ENCODE measurements at places on chromosomes 7 and 10.

DNA sequence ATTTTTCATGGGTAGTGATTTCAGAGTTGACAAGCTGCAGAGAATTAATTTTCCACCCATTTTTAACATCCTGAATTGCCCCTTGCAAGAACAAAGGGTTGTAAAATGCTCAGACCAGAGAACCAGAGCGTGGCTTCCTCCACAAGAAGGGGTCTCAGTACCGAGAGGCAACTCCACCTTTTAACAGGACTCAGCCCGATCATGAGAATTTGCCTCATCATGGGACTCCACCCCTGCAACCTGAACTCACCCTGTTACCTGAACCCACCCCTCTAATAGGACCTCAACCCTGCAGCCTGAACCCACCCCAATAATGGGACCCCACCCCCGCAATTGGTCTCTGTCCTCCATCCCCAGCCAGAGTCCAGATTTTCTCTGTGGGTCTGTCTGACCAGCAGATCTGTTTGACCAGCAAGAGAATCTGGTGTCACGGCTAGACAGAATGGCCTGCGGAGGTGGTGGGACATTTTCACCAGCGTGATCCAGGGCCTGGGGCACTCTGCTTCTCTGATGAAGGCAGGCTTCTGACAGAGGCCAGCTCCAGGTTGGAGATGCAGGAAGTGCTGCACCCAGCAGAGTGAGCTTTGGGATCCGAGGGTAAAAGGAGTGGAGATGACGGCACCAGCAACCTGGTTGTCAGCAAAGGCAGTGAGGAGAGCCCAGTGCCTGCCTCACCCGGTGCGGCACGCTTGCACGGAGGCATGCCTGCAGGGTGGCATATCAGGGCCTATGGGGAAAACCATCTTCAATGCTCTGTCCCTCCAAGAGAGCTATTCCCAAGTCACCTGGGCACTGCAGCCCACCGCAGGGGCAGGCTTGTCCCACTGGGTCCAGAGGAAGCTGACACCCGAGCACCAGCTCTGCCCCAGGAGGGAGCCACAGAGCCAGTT lies 136.6 kb downstream of the TCERG1L start:
- no peak for DNase-seq

DNA sequence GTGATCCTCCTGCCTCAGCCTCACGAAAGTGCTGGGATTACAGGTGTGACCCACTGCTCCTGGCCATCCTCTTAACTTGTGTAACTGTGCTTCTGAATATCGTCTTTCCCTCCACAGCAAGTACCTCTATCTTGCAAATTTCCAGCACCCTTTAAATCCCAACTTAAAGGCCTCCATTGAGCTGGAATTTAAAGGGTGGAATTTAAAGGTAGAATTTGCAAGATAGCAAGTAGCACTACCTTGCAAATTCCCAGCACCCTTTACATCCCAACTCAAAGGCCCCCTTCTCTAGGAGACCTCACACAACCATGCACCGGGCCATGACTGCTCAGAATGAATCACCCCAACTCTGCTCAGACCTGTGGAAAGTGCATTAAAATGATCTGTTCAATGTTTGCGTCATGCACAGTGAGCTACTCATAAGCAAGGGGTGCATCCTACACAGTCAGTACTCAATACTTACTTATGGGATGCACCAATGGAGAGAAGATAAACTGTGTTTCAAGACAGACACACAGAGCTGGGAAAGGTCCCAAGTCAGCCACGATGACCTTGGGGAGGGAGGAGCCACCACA lies 17.8 kb upstream of the SDK1 start:
- no peak for DNase-seq

DNA sequence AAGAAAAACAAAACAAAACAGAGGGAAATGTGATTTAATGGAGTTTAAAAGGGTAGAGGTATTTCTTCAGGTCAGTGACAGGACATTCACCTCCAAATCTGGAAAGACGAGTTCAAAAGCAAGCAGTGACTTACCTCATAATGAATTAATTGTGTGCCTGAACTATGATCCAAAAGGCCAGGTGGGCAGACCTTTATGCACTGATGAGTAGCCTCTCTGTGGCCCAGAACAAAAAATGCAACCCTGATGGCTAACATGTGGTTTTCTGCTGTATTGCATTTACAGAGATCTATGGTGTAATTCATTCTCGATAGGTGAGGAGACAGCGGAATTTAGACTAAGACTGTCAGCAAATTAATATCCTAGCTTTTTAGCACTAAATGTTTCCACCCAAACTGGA lies 142.0 kb downstream of the HDAC9 start:
- no peak for DNase-seq

- DNase-seq, result no peak
Observed at GRCh38 chr10:86770412-86770960, 14.1 kb downstream of the BMPR1A start.

GRCh38 chr7:54858008-54858692 lies 99.1 kb upstream of the SEC61G start:
- DNase-seq, result peak; percentile 60

GRCh38 chr7:46153951-46154787 lies 233.1 kb upstream of the IGFBP3 start:
- DNase-seq, result no peak

GRCh38 chr7:151024435-151025056 lies at the start of gene ATG9B:
Gene ATG9B (minus strand): TSS chr7:151024494. CDS start chr7:151024423, 71 bp downstream.
- no peak for DNase-seq

DNA sequence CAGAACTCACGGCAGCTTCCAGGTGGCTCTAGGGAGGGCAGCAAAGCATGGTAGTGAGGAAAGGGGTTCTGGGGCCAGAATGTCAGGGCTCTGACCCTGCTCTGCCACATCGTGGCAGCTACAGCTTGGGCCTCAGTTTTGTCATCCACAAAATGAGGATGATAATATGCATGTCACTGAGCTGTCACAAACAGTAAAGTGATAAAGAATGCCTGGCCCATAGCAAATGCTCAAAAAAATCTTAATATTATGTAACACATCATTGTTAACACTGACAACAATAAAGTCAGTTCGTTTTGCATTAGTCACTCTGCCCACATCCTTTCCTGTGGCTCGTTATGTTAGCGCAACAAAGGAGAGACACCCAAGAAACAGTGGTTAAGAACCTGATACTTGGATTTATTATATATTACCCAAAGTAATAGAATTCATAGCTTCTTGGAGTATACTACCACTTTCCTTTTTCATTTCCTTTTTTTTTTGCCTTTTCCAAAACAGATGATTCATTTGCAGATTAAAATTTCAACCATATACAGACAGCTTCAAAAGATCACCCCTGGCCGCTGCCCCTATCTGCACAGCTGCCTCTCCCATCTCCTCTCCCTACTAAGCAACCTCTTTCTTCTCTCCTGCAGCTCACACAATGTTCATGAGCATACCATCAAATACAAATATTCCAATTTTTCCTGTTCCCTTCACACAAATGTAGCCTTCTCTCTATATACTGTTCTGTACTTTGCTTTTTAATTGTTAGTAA lies 45.5 kb upstream of the DDC start:
- no peak for DNase-seq

DNA sequence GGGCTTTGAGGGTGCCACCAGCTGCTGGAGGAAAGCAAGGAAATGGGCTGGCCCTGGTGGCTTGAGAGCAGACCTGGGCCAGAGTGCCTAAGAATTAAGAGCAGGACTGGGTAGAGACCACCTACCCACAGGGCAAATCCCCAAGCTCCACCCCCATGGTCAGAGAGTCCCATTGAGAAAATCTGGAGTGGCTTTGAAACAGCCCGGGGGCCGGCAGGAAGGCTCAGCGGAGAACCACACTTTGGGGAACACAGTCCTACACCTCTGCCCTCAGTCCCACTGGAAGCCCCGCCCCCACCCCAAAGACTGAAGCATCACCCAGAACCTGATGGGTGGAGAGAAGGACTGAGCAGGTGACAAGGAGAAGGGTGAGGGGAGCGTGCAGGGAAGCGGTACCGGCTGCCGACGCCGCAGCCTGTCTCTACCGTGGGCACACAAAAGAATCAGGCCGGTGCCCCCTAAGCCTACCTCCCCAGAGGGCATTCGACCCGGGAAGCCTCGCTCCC lies 3.6 kb downstream of the SMARCD3 start:
- DNase-seq, result no peak

- DNase-seq, result no peak
Observed at GRCh38 chr7:672891-673290, 53.6 kb upstream of the DNAAF5 start.

- no peak for DNase-seq
Observed at GRCh38 chr10:98096731-98097130, 37.7 kb upstream of the R3HCC1L start.

DNA sequence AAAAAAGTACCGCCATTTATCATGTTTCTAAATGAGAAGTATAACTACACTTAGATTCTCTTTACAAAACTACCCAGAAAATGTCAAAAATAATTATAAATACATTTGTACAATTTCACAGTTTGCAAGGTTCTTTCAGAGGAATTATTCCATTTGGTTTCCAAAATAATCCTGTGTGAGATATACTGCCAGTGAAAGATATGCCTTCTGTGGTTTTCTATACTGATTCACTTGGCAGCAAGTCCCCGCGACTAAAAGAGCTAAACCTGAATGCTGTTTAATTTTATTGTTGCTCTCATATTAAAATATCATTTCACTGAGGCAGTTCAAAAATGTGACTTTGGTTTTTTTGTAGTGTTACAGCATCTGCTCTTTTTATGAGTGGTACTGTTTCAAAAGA lies 364.9 kb upstream of the PLXDC2 start:
- DNase-seq, result no peak

GRCh38 chr7:7432979-7433378 lies 102.7 kb downstream of the COL28A1 start:
- no peak for DNase-seq

GRCh38 chr10:126969310-126969709 lies 64.1 kb downstream of the DOCK1 start:
- no peak for DNase-seq

- DNase-seq, result no peak
Observed at GRCh38 chr10:99470327-99470726, 39.9 kb upstream of the GOT1 start.

GRCh38 chr7:122803323-122803722 lies 82.9 kb downstream of the CADPS2 start:
- DNase-seq, result no peak

GRCh38 chr7:133061357-133061756 lies 20.5 kb downstream of the CHCHD3 start:
- no peak for DNase-seq

DNA sequence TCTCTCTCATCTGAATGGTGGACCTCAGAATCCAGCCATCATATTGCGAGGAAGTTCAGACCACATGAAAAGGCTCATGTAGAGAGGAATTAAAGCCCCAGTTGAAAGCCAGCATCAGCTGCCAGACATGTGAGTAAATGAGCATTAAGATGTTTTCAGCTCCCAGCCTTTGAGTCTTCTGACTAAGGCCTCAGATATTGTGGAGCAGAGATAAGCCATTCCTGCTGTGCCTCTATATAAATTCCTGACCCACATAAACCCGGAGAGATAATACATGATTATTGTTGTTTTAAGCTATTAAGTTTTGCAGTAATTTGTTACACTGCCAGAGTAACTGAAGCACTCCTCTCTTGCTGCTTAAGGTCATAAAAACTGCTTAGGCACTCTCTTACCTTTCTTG lies 14.6 kb downstream of the FAM149B1 start:
- no peak for DNase-seq

- no peak for DNase-seq
Observed at GRCh38 chr10:121753726-121754476, 155.7 kb upstream of the FGFR2 start.

- no peak for DNase-seq
Observed at GRCh38 chr7:96416116-96416515, 94.2 kb upstream of the SLC25A13 start.

DNA sequence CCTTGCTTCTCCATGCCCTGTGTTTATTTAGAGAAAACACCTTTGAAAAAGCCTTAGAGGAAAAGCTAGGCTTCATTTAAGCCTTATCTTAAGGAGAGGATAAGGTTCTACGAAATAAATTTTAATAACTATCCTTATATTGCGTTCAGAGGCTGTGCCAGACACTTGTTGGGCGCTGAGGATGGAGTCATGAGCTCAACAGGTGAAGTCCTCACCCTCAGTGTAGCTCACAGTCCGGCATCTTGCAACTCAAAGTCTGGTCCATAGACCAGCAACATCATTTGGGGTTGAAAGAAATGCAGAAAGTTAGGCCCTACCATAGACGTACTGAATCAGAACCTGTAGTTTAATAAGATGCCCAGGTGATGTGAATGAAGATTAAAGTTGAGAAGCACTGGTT lies 3.8 kb upstream of the STMP1 start:
- DNase-seq, result no peak

GRCh38 chr10:104002911-104003310 lies 36.0 kb downstream of the SLK start:
- DNase-seq, result no peak

- no peak for DNase-seq
Observed at GRCh38 chr7:54968018-54968417, 50.8 kb upstream of the EGFR start.

- peak; percentile 11 for DNase-seq
Observed at GRCh38 chr10:52644373-52645186, 128.0 kb downstream of the MBL2 start.

- no peak for DNase-seq
Observed at GRCh38 chr10:75468612-75469005, 37.2 kb downstream of the LRMDA start.

- no peak for DNase-seq
Observed at GRCh38 chr7:141990011-141990725, 5.5 kb upstream of the MGAM start.

All from NCI-H774 (cell line).